ENCODE measurements at places on chromosomes 3 and 15. TPM values are rescaled to one million over a fixed set of nuclear protein-coding genes. Genes with fewer than 3 reads are reported as not detected.

Gene CAMK2N2
- 0.27 TPM for total RNA-seq

Gene ERICH6
- not detected for total RNA-seq

Gene RTP4
- 0.62 TPM for total RNA-seq

Gene LRRC49
- 2.0 TPM for total RNA-seq

Gene HEXA
- 106 TPM for total RNA-seq

Gene SCG3
- total RNA-seq, result not detected

Gene MAGEL2
- not detected for total RNA-seq

Gene GRK7
- not detected for total RNA-seq

Gene ATP10A
- 0.36 TPM for total RNA-seq

Gene CNTN6
- total RNA-seq, result not detected

Gene CERS3
- not detected for total RNA-seq

- DNase-seq, result peak; percentile 89
These were observed 86.1 kb upstream of the PSMD6 start for GRCh38 chr3:64109438-64109837.

DNA sequence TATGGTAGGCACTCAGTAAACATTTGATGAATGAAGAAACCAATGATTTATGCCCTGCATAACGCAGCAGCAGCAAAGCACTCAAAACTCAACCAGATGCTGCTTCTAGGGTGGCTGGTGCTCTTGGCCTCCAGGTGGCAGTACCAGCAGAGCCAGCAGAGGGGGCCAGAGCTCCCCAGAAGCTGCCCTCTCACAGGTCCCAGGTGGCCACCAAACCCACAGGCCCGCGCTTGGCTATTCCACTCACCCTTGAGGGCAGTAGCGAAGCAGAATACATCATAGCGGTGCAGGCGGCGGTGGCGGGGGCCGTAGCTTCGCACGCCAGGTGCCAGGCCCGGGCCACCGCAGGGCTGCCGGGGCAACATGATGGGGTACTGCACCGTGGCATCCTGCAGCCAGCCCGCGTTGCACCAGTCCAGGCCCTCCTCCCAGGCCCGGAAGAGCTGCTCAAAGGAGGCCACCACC lies 16.6 kb downstream of the HAPLN3 start:
- peak; percentile 37 for DNase-seq

GRCh38 chr15:63879211-63879610 lies 45.5 kb upstream of the HERC1 start:
- DNase-seq, result no peak

- peak; percentile 64 for DNase-seq
These were observed 683.0 kb downstream of the TBL1XR1 start for GRCh38 chr3:176514297-176514696.

- no peak for DNase-seq
These were observed 44.4 kb downstream of the ADAM10 start for GRCh38 chr15:58705105-58705504.

GRCh38 chr3:157098121-157098822 lies 61.7 kb downstream of the CCNL1 start:
- DNase-seq, result no peak

- no peak for DNase-seq
These were observed 26.2 kb downstream of the ATP13A3 start for GRCh38 chr3:194460566-194460965.

GRCh38 chr3:108833611-108834010 lies 11.0 kb downstream of the TRAT1 start:
- DNase-seq, result no peak

GRCh38 chr3:130463221-130463620 lies 53.8 kb upstream of the COL6A6 start:
- DNase-seq, result no peak

GRCh38 chr3:46209746-46210470 lies 1.8 kb upstream of the CCR1 start:
- DNase-seq, result no peak

DNA sequence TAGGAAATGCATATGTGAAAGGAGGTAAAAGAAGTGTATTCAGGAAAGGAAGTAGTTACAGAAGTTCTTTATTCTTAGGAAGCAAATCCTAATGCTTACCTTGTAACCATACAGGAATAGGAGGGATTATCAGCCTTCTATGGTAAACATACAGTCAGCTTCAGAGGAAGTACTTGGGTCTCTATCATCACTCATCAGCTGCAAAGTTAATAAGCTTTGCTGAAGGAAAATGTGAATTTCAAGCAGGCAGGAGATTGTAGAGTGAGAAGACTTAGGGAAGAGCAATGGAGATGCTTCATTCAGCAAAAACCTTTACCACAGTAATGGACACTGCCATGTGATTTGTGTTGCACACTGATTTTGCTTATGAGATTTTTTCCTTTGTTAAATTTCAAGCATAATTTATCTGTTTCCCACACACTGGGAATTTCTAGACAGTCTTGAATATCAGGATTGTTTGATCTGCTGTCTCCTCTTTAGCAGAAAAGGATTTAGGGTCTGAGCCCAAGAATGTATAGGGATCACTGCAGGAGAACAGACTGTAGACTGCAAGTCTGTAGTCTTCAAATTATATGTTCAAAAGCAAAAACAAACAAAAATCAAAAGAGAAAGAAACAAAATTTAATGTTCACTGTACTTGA lies 150.8 kb downstream of the ZNF609 start:
- peak; percentile 48 for DNase-seq

- no peak for DNase-seq
These were observed 125.9 kb upstream of the SLC7A14 start for GRCh38 chr3:170711786-170712185.

DNA sequence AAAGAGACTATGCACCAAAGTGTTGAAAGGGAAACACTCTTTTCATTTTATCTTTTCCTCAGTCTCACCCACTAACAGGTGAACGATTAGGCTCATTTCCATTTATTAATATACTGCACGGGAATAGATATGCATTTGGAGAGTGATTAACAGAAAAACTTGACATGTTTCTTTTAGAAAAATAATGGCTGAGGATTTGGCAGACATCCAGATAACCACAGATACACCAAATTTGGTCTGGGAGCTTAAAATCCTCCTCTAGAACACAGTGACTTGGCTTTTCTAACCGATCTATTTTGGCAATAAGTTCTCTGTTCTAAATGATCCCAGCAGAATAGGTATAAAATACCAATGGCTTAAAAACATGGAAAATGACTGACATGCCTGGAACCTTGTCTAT lies 459.3 kb upstream of the SGO1 start:
- DNase-seq, result no peak

DNA sequence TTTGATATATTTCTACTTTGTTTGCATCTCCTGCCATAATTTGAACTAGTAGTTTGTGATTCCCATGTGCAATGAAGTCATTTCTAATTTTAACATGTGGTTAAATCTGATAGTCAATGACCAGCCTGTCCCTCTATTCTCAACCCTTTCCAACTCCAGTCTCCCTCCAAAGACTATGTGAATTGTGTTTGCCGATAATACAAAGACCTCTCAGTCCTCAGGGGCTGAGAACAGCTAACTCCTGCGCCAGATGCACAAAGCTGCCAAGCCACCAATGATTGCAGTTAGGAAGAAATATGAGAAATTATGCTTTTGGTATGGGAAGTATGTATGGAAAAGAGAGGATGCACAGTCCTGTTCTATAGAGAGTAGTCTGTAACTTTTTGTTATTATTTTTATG lies 54.0 kb downstream of the KCNH8 start:
- DNase-seq, result no peak

GRCh38 chr3:53068176-53068575 lies 22.3 kb upstream of the SFMBT1 start:
- DNase-seq, result no peak

DNA sequence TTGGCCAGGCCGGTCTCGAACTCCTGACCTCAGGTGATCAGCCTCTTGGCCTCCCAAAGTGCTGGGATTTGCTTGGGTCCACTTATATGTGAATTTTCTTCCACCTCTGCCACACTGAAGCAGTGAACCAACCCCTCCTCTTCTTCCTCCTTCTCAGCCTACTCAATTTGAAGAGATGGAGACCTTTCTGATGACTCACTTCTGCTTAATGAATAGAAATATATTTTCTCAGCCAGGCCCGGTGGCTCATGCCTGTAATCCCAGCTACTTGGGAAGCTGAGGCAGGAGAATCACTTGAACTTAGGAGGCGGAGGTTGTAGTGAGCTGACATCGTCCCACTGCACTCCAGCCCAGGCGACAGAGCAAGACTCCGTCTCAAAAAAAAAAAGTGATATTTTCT lies 46.8 kb upstream of the GATM start:
- DNase-seq, result no peak

- no peak for DNase-seq
These were observed 613.3 kb upstream of the GOLIM4 start for GRCh38 chr3:168709073-168709472.

- DNase-seq, result no peak
These were observed 1.9 kb downstream of the CNBP start for GRCh38 chr3:129181819-129182218.

GRCh38 chr3:41450416-41451231 lies 251.3 kb downstream of the CTNNB1 start:
- no peak for DNase-seq

- DNase-seq, result no peak
These were observed 128.3 kb upstream of the BHLHE40 start for GRCh38 chr3:4850928-4851265.

GRCh38 chr15:87826119-87826747 lies 430.3 kb downstream of the NTRK3 start:
- DNase-seq, result no peak

- DNase-seq, result no peak
These were observed 12.2 kb downstream of the GHRL start for GRCh38 chr3:10280571-10280970.

DNA sequence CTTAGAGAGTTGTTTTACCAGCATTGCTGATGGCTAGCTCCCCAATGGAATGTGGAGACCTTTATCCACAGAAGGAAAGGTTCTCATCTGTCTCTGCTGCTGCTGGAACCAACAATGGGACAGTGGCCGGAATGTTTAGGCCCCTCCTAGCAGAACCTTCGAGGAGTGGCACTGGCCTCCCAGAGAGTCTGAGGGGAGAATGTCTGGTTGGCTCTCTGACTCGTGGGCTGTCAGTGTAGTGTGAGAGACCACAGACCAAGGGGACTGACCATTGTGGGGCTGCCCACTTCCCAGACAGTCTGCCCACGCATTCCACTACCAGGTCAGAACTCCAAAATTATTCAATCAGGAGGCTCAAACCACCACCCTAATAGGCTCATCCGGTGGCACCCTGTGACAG lies 5.1 kb downstream of the RASL12 start:
- DNase-seq, result no peak

- no peak for DNase-seq
These were observed 173.6 kb downstream of the PPM1L start for GRCh38 chr3:160929595-160929994.

GRCh38 chr15:40092256-40092978 lies 16.3 kb downstream of the BMF start:
- peak; percentile 84 for DNase-seq

DNA sequence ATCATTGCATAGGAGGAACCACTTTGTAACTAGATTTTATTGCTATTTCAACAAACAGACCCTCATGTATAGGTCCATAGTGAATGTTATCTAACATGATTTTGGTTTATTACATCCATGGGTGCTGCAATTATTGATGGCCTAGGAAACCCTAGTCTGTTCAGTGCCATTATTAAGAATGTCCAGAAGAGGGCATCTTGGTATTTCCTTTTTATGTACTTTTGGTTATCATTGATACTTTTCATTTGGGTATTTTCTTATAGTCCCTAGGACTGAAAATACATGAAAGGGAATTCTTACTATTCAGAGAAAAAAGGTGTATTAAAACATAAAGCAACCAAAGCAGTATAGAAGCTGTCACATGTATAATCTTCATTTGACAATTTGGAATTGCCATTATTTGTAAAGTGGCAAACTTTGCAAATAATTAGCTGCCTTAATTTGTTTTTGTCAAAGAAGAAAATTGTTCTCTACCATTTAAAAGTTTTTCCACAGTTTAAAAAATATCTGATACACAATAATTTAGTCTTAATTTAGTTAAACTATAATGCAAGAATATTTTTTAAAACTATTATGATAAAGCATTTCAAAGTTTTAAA lies 48.7 kb downstream of the CNOT10 start:
- DNase-seq, result peak; percentile 62

DNA sequence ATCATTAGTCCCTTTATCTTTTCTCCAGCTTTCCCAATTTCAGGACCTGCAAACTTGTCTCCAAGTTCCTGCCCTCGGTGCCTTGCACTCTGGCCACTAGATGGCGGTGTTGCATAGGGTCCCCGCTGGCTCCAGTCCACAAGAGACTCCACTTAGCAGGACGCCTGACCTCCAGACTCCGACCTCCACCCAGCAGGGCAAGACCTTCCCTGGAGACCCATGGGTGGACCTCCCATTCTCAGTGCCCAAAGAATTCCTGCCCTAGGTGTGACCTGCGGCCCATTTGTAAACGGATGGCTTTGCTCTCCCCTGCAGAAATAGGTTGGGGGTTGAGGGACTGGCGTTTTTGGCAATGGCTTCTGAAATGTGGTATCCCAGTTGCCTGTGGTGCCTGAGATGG lies 82.6 kb downstream of the LSM3 start:
- DNase-seq, result peak; percentile 61

- no peak for DNase-seq
These were observed 21.5 kb downstream of the CNOT10 start for GRCh38 chr3:32706348-32707025.

DNA sequence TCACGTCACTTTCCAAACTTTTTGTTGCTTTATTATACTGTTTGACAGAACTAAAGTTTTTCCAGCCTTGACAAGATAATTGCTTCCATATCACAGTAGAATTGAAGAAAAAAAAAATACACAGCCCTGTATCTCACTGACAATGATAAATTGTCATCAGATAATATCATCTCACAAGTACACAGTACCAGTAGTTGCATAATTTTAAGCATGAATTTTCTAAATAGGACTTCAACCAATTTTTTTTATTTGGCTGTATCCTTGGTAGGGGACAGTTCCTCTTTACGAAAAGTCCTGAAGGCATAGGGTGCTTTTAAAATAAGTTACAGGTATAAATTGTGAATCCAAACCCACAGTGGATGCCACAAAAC lies 230.7 kb downstream of the ATP8B4 start:
- DNase-seq, result no peak

DNA sequence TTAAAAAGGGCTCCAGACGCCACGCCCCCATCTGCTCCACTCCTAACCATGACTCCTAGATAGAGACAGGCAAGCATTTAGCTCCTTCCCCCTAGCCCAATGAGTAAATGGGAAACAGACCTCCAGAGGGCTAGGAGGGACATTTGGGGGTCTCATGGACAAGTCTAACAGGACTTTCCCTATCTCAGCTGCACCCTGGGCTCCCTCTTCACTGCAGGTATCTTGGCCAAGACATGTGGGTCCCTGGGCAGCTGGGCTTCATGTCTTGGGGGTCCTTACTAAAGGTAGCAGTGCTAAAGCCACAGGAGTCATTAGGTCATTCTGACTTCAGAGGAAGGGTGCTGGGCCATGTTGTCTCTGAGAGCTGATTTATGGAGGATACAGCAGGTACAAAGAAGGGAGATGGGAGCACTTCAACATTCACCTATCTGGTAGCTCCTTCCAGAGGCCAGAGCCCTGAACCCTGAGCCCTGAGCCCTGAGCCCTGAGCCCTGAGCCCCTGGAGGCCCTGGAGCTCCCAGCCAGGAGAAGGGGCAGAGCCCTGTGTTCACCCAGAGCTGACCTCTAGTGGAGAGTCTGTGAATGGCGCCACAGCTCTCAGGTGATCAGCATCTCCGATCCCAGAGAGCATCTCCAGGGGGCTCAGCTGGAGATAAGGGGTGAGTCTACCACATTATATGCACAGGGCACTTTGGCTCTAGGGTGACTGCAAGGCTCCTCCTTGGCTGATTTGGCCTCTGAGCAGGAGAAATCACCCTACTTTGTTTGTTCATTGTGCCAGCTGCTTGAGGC lies 40.1 kb upstream of the EPHB1 start:
- DNase-seq, result peak; percentile 29

- DNase-seq, result no peak
These were observed 8.3 kb downstream of the DAPK2 start for GRCh38 chr15:64037966-64038365.

Data from HepG2 (cell line).